ENCODE measurements at places on chromosomes 4 and X.

DNA sequence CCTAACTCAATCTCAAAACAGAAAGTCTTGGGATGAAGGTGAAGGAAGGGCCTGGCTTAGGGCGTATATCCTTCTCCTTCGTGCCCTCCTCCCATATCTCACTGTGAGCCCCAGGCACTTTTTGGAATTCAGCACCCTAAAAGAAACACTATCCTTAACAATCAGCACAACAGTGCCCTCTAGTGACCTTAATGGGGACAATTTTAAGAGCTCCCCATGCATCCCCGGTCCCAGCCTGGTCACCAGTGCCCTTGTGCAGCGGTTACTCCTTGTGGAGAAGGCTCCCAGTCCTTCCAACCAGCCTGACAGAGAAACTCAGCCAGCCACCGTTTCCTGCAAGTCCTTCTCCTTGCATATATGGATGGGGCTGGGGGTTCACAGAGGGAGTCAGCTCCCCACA lies 4.2 kb downstream of the PAK3 start:
- no peak for DNase-seq

- no peak for DNase-seq
Measured at GRCh38 chr4:94519925-94520789, 68.4 kb downstream of the PDLIM5 start.

GRCh38 chr4:81468678-81469077 lies 3.0 kb downstream of the RASGEF1B start:
- no peak for DNase-seq

- no peak for DNase-seq
Measured at GRCh38 chrX:9362363-9362928, 102.4 kb upstream of the TBL1X start.

DNA sequence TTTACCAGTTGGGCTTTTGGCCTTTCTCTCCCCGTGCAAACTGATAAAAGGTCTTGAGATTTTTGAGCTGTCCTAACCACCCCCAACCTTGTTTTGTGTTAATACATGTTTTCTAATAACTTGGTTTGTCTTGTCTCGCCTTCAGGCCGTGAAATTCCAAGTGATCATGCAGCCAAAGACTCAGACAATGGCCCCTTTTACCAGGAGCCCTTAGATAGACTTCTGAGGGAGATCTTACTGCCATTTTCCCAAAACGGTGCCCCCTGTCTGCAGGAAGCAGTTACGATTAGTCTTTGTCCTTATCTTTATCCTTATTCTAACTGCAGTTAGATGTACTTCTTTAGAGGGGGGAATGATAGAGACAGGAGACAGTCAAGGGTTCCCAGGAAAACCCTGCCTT lies 245.3 kb upstream of the HDX start:
- no peak for DNase-seq

DNA sequence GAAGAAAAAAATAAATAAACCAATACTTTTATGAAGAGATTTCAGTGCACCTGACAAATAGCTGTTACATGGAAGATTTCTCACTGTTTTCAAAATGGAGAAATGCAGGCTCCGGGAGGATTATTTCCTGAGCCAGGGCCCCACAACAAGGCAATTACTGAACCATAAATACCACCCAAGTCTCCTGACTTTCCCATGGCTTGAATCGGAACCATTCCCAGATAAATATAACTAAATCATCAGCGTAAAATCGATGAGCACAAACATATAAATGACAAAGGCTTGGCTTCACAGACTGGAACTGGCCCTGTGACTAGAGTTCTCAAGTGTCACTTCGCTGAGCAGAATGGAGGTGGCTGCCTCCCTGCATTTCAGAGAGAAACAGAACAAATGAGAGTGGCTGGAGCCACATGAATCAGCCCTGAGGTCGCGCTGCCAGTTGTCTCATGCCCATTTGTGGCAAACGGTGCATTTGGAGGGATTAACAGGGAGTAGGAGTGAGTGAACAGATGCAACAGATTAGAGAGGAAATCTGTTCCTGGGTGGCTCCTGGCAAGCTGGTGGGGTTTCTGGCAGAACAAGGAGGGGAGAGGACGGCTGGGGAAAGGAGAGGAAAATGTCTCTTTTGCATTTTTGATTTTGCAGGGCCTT lies 57.3 kb upstream of the STIM2 start:
- no peak for DNase-seq

- DNase-seq: no peak
Measured at GRCh38 chr4:1367230-1367935, 20.4 kb downstream of the UVSSA start.

DNA sequence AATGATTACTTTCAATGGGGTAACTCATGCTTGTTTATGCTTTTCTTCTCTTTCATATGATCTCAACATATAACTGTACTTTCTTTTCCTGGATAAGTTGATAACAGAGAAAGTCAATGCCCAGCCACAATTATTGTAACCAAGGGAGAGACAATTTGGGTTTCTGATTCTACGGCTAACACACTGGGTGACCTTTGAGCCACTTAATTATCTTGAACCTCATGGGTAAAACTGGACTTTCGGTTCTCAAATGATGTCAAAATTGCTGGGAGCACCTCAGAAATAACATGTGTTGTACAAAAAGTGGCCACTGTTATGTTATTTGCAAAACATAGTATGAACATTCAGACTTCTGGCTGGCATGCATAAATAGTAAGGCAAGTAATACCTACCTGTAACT lies 79.6 kb upstream of the MCF2 start:
- no peak for DNase-seq

DNA sequence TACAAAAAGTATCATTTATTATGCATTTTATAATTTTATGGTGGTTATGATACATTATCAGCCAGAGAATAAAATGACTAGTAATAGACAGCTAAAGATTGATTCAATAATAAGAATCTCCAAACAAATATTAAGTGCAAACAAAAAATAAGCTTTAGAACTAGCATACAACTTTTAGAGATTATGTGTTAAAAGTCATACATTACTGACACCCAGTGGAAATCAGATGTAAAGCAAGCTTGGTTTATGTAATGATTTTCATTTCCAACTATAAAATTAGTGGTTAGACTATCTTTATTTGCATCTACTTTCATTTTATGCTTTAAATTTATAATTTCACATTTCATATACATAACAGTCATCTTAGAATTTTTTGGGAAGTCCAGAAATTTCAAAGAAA lies 57.7 kb downstream of the IL13RA2 start:
- DNase-seq: no peak

DNA sequence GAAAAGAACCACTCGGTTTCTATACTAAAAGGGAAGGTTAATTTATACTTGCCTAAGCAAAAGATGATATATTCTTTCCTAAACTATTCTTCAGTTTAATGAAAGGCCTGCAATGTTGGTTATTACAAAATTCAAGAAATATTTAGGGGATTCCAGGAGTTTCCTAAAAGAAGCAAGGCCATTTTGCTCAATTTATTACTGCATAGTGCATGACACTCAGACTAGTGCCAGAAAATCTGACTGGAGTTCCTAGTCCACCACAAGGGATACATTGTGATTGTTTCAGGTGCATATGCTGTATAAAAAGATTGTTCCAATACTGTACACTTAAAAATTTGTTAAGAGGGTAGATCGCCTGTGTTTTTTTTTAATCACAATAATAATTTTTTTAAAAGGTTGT lies 78.7 kb downstream of the CAPN6 start:
- DNase-seq: no peak

GRCh38 chr4:56803471-56803870 lies 18.0 kb downstream of the SPINK2 start:
- no peak for DNase-seq

GRCh38 chr4:71607780-71608677 lies 175.8 kb downstream of the GC start:
- DNase-seq: peak; percentile 38

DNA sequence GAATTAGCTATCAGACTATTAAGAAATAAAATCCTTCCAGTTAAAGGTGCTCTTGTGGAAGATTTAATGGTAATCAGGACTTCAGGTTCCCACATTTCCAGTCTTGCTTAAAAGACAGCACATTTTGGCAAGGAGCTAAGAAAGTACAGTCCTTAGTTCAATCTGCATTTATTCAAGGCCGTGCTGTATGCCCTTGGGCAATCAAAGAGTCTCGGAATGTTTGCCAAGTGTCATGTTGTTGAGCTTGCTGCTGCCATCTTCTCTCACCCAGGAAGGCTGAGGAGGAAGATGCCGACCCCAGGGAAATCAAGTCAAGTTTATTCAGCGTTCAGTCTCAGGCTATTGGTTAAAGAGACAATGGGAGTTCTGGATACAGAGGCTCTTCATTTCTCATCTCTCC lies 388.1 kb upstream of the IGFBP7 start:
- no peak for DNase-seq

DNA sequence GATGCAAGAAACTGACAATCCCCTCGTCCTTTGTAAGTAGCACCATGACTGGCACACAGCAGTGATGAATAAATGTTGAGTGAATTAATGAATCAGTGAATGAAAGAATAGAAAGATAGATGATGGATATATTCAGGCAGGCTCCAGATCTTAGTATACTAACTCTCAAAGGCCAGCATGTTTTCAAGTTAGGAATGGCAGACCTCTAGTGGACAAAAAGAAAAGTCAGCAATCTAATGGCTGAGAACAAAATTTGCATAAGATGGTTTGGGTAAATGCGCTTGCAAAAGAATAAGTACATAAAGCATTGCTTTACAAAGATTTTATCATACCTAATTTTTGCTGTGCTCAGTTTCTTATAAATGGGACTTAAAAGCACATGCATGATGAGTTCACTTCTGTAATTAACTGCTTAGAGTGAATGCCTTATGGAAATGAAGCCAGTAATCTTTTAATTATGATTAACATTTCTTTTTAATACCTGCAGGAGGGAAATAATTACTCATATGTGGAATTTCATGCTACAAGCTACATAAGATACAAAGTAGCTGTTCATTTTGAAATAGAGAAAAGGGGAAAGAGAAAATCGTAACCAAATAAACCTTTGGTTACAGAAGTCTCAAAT lies 126.9 kb upstream of the GPRIN3 start:
- DNase-seq: no peak

DNA sequence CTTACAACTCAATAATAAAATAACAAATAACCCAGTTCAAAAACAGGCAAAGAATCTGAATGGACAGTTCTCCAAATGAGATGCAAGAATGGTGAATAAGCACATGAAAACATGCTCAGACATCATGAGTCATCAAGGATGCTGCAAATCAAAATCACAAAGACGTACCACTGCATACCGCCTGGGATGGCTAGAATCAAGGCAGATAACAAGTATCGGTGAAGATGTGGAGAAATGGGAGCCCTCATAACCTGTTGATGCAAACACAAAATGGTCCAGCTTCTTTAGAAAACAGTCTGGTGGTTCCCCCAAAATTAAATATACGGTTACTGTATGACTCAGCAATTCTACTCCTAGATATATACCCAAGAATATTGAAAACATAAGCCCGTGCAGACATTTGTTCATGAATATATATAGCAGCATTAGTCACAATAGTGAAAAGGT lies 32.5 kb downstream of the AKAP4 start:
- DNase-seq: no peak

- no peak for DNase-seq
Measured at GRCh38 chr4:26583538-26583864, 383 bp upstream of the TBC1D19 start.

All from HS-5 (cell line).